ENCODE measurements at places on chromosomes 3 and 15.

- no peak for DNase-seq
These were observed 80.6 kb downstream of the ULK4 start for GRCh38 chr3:41881233-41881821.

- no peak for DNase-seq
These were observed 83.5 kb downstream of the ADAMTS9 start for GRCh38 chr3:64604313-64604712.

DNA sequence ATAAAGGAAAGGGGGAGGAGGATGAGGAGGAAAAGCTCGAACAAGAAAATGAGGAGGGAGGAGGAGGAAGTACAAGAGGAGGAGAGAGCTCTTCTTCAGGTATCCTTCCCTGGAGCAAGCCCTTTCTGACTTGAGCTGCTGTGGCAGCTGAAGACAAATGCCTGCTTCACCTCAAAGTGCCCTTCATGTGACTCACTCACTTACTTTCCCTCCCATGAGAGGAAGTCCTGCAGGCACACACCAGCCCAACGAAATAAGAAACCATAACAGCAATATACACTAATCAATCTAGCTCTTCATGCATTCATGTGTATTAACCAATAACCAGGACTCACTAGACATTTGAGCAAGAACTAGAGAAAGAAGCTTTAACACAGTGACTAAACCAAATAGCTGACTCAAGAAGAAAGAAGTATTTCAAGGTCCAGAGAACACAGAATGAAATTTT is 251.9 kb downstream of the IGSF11 start:
- DNase-seq, result no peak

- DNase-seq, result no peak
These were observed 97.3 kb upstream of the LRIG1 start for GRCh38 chr3:66598168-66598567.

- DNase-seq, result no peak
These were observed 9.9 kb downstream of the PLXNA1 start for GRCh38 chr3:126992776-126993175.

DNA sequence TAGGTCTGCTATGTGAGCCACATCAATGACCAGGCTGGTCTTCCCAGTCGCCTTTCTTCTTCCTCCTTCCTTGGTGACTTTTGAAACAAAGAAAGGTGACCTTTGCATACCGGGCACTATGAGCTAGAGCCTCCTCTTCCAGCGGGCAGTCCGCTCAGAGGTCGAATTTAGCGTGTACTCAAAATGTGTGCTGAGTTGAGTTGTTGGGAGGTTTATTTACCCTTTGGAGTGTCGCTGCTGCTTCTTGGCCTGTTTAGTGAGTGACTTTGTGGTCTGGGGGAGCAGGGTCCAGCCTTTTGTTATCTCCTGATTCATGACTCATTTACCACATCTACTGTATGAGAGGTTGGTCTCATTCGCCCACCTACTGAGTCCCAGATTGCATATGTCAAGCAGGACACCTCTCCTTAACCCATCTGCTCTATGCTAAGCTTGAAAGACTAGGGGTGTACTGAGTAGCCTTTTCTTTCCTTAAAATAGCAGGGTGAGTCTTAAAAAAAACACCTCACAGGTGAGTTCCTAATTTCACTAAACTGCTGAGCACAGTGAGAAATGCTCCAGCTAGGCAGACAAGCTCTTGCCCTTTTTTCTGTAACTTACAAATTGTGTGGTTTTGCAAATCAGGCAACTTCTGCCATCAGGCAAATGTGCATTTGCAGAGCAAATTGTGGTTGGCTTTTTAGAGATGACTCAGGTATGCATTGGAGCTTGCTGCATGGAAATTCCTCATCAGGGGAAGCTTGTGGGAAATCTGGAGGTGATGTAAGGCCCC is 3.2 kb upstream of the SIAH2 start:
- DNase-seq, result no peak

GRCh38 chr15:29343229-29343628 is 73.6 kb upstream of the NSMCE3 start:
- DNase-seq, result no peak

DNA sequence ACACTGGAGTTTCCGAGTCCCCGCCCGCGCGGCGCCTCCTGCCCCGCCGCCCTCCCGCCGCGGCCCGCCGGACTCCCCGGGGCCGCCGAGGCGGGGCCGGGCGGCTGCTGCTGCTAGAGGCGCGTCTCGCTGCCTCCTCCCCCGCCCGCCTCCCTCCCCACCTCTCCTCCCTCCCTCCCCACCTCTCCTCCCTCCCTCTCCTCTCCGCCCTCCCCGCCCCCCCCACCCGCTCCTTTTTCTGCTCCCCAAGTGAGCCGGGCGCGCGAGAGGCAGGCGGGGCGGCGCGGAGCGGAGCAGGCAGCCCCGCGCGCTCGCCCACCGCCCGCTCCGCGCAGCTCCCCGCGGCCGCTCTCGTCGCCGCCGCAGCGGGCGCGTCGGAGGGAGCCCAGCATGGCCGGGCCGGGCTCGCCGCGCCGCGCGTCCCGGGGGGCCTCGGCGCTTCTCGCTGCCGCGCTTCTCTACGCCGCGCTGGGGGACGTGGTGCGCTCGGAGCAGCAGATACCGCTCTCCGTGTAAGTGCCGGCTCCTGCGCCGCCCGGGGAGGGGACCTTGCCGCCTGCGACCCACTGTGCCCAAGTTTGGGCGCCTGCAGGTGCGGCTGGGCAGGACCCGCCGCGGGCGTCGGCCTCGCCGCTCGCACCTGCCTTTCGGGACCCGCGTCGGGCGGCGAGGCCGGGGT is at the start of gene CACNA2D3:
CACNA2D3 (plus strand) TSS at position 229 of the 679 bp plus-strand sequence.
- no peak for DNase-seq

GRCh38 chr15:64507293-64507802 is 47.0 kb downstream of the ZNF609 start:
- peak; percentile 5 for DNase-seq

DNA sequence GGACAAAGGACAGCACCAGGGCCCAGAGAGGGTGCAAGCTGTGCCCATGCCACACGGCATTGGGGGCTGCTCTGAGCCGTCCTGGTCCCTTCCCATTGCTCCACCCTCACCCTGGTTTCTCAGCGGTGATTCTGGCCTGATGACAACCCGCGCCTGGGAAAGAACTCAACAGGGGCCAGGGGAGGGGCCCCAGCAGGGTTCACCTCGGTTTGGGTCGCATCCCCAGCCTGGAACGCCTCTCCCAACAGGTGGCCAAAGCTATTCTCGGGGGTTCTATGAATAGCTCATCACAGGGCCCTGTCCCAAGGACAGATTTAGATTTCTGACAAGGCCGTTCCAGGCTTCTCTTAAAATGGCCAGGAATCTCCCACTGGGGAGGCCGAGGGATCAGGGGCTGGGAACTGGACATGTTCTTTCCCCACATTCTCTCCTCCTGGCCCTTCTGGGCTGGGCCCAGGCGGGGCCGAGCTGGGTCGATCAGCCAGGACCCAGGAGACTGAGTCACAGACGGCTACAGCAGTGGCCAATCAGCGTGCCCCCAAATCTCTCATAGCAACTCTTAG is 17.9 kb downstream of the GRIP2 start:
- DNase-seq, result no peak

All from CD4-positive, alpha-beta T cell treated with Interferon alpha-2 for 1 hour (primary cell).